Activated T-helper 17 cell treated with anti-CD3 and anti-CD28 coated beads, Interleukin-2, amount 50 U/mL, for 72 hours (primary cell): ENCODE measurements at places on chromosomes 11 and 22. TPM values are rescaled to one million over a fixed set of nuclear protein-coding genes. Genes with fewer than 3 reads are reported as not detected.
A peak's percentile ranks its signal among the peaks of the same experiment; 100 is the strongest.

DDX25 gene
- 0.69 TPM for total RNA-seq

LDHAL6A gene
- total RNA-seq, result not detected

DNA sequence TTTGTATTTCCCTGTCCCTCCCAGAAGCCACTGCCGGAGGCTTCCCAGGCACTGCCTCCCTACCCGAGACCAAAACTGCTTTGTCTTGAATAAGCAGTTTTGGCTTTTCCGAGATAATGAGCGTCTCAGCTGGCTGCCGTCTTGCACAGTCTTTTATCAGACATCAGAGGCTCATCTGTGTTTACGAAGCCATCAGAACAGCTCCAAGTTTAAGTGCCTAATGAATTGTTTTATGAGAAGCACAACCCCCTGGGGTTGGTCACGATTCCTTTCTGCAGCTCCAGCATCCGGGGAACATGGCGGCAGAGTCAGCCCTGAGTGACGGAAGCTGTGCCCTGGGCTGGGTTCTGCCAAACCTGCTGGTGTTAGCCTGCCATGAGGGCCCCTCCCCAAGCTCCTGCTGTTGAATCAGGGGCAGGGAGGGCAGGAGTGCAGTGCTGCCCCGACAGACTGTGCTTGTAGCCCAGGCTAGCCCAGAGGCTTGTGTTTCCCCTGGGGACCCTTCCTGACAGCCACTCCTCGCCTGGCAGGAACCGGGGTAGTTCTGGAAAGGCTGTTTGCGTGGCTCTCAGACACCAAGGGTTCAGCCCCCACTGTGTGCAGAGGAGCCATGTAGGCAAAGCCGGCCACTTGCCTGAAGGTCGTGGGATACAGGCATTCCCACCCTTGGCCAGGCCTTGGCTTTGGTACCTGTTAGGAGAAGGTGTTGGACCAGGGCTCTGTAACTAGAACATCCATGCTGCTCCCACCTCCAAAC lies 96.1 kb downstream of the MORC2 start:
- no peak for ATAC-seq

DNA sequence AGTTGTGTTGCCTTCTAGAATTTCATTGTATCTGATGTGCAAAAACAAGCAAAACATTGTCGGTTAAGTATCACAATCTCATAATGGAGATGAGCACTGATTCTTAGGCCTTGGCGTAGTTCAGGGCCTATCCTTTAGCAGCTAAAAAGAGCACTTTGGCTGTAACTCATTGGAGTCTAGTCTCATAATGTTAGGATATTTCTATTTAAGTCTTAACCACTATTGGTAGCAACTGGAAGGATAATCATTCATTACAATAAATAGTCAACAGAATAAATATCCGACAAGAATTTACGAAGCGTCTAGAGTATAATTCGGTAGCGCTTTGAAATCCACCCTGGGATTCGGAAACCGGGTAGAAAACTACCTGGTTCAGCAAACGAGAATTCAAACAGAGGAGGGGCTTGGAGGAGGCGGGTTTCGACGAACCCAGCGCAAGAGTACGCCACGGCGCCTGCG lies 461 bp upstream of the EED start:
- ATAC-seq, result peak; percentile 64

- no peak for ATAC-seq
These were observed 135.0 kb downstream of the BRD1 start for GRCh38 chr22:49692499-49693225.

DNA sequence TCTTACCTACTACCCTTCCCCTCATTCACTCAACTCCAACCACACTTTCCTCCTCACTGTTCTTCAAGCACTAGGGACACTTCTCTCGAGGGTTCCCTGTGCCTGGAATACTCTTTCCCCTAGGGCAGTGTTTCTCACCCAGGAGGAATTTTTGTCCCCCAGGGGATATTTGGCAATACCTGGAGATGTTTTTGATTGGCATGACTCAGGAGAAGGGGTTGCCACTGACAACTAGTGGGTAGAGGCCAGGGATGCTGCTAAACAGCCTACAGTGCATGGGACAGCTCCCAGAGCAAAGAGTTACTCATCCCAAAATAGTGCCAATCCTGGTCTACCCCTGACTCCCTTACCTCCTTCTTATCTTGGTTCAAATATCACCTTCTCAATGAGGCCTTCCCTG lies 40.0 kb downstream of the BTG4 start:
- ATAC-seq, result no peak

GRCh38 chr11:86475027-86475426 lies 100.3 kb downstream of the CCDC81 start:
- no peak for ATAC-seq

DNA sequence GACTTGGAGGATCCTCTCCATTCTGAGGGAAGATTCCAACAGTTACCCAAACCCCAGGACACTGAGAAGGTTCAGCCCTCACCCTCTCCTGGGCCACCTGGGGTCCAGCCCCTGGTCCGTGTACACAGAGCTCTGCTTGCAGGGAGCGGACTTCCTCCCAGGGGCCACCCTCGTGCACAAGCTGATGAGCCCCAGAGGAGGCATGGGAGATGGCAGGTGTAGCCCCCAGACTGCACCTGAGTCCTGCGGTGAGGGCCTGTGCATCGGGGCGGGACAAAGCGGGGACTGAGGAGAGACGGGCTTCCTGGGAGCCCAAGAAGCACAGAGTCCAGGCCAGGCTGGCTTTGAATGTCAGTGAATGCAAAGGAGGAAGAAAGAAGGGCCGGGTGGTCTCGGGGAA lies 1374.9 kb downstream of the BRD1 start:
- ATAC-seq, result no peak
